ENCODE measurements at places on chromosomes 1 and 21. TPM values are rescaled to one million over a fixed set of nuclear protein-coding genes. Genes with fewer than 3 reads are reported as not detected.

The BTBD19 gene
- polyA plus RNA-seq: 4.5 TPM

The OPRD1 gene
- not detected for polyA plus RNA-seq

The TRIM63 gene
- not detected for polyA plus RNA-seq

The AMPD1 gene
- not detected for polyA plus RNA-seq

The ITLN2 gene
- polyA plus RNA-seq: 0.22 TPM

The PRKAA2 gene
- polyA plus RNA-seq: 3.8 TPM

The NBPF12 gene
- polyA plus RNA-seq: 7.1 TPM

The GBP5 gene
- polyA plus RNA-seq: not detected

The CORT gene
- 0.08 TPM for polyA plus RNA-seq

The TRIM67 gene
- 0.26 TPM for polyA plus RNA-seq

The WLS gene
- 10.9 TPM for polyA plus RNA-seq

The S100B gene
- not detected for polyA plus RNA-seq

The TMCO2 gene
- not detected for polyA plus RNA-seq

The LHX8 gene
- polyA plus RNA-seq: 3.3 TPM

The CYP4X1 gene
- not detected for polyA plus RNA-seq

The CACNA1S gene
- polyA plus RNA-seq: not detected

The IFNGR2 gene
- 21.6 TPM for polyA plus RNA-seq

The FMN2 gene
- polyA plus RNA-seq: 4.2 TPM

The FCAMR gene
- not detected for polyA plus RNA-seq

The DNAH14 gene
- 15.9 TPM for polyA plus RNA-seq

The PBX1 gene
- 47.8 TPM for polyA plus RNA-seq

The TCHH gene
- 0.07 TPM for polyA plus RNA-seq

The TMEM82 gene
- polyA plus RNA-seq: not detected

The SASS6 gene
- polyA plus RNA-seq: 5.5 TPM

The HSPB7 gene
- polyA plus RNA-seq: not detected

The C1orf141 gene
- not detected for polyA plus RNA-seq

The STIL gene
- 10.1 TPM for polyA plus RNA-seq

The ASPM gene
- polyA plus RNA-seq: 19.0 TPM

The RGS1 gene
- polyA plus RNA-seq: not detected

The PCAT6 gene
- polyA plus RNA-seq: 1.9 TPM

The IPO13 gene
- polyA plus RNA-seq: 15.8 TPM

The FCGR3A gene
- polyA plus RNA-seq: not detected

The NBPF6 gene
- 0.18 TPM for polyA plus RNA-seq

The HS2ST1 gene
- polyA plus RNA-seq: 13.5 TPM

The PCSK9 gene
- polyA plus RNA-seq: 2.7 TPM

The PARS2 gene
- polyA plus RNA-seq: 2.9 TPM

The AMY2A gene
- not detected for polyA plus RNA-seq

The UBE2U gene
- polyA plus RNA-seq: not detected

The SRSF11 gene
- polyA plus RNA-seq: 144 TPM

The SH2D2A gene
- polyA plus RNA-seq: 1.8 TPM

Data from A549 (cell line).